ENCODE measurements at places on chromosomes 4 and X. TPM values are rescaled to one million over a fixed set of nuclear protein-coding genes. Genes with fewer than 3 reads are reported as not detected.

Gene CC2D2A
- total RNA-seq = 10.6 TPM

Gene CMC4
- total RNA-seq = 9.3 TPM

GRCh38 chrX:30533266-30533665, 44.3 kb downstream of the TASL start:
- H3K27ac ChIP-seq = no peak overlapping the region
- no peaks in the 10 kb centered on the region for H3K4me1 ChIP-seq
- no peak overlapping the region for H3K4me3 ChIP-seq
- no peaks in the 10 kb centered on the region for H3K36me3 ChIP-seq

DNA sequence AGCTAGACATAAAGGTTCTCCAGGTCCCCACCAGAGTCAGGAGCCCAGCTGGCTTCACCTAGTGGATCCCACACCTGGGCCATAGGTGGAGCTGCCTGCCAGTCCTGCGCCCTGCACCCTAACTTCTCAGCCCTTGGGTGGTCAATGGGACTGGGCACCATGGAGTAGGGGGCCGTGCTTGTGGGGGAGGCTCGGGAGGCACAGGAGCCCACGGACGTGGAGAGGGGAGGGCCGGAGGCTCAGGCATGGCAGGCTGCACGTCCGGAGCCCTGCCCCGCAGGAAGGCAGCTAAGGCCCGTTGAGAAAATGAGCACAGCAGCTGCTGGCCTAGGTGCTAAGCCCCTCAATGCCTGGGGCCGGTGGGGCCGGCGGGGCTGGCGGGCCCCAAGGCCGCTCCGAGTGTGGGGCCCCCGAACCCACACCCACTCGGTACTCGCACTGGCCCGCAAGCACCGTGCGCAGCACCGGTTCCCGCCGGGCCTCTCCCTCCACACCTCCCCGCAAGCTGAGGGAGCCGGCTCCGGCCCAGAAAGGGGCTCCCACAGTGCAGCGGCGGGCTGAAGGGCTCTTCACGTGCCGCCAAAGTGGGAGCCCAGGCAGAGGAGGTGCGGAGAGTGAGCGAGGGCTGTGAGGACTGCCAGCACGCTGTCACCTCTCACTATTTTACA, 291.1 kb downstream of the KLHL4 start:
- H3K27me3 ChIP-seq = no peaks in the 10 kb centered on the region
- DNase-seq = no peak
- H3K4me1 ChIP-seq = peaks cover 1% of the 10 kb centered on the region
- H3K36me3 ChIP-seq = no peaks in the 10 kb centered on the region

DNA sequence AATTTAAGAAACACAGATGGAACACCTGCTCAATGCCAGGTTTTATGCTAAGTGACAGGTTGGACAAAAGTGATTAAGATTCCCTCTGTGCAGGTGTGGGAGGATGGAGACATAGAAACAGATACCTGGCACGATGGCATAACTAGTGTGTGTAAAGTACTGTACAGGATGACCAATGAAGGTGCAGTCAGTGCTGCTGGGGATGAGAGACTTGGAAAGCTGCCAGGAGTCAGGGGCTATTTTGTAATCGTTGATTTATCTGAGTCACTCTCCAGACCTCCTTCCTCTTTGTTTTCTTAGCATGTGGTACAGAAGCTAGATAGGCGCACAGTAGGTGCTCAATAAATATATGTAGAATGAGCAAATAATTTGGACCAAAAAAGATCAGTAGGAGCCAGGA, 58.2 kb downstream of the CWH43 start:
- H3K36me3 ChIP-seq = no peaks in the 10 kb centered on the region
- no peak overlapping the region for H3K27ac ChIP-seq
- H3K4me3 ChIP-seq = no peak overlapping the region
- H3K27me3 ChIP-seq = no peaks in the 10 kb centered on the region
- no peaks in the 10 kb centered on the region for H3K4me1 ChIP-seq
- DNase-seq = no peak

DNA sequence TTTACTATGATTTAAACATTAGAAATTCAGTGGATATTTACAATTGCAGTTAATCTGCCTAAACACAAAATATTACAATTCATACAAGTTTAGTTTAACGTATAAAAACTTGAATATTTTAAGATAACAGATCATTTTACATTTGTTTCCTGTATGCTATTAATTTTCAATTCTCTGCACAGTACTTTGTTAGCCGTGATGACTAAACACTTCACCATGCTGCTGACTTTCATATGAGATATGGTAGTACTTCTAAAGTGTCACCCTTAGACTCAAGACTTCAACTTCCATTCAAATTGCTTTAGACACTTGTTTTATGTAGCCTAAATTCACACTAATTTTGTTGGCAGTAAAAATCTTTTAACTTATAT, 1646.4 kb upstream of the ADGRL3 start:
- no peak for DNase-seq
- no peaks in the 10 kb centered on the region for H3K4me1 ChIP-seq
- no peaks in the 10 kb centered on the region for H3K36me3 ChIP-seq
- no peak overlapping the region for H3K4me3 ChIP-seq
- no peak overlapping the region for H3K27ac ChIP-seq

Gene GIMD1
- not detected for total RNA-seq
